ENCODE measurements at places on chromosomes 1 and 21.

- no peak for DNase-seq
Measured at GRCh38 chr1:203631946-203632345, 5.3 kb downstream of the ATP2B4 start.

DNA sequence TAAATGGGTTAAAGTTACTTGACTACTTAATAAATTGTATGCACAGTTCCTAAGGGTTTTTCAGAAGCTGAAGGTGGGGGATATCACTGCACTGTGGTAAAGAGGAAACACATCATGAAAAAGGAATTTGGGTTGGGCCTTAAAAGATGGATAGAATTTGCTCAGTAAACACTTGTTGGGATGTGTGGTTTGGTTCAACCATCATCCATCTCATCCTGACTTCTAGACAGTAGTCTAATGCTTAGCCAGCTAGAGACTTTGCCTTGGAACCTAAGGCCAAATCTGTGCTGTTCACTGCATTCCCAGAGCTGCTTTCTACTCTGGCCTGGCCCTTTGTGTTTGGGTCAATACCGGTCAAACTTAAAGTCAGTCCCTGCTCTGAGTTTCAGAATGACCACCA lies 30.6 kb downstream of the LY9 start:
- DNase-seq, result no peak

GRCh38 chr1:198548890-198549289 lies 8.4 kb upstream of the ATP6V1G3 start:
- no peak for DNase-seq

DNA sequence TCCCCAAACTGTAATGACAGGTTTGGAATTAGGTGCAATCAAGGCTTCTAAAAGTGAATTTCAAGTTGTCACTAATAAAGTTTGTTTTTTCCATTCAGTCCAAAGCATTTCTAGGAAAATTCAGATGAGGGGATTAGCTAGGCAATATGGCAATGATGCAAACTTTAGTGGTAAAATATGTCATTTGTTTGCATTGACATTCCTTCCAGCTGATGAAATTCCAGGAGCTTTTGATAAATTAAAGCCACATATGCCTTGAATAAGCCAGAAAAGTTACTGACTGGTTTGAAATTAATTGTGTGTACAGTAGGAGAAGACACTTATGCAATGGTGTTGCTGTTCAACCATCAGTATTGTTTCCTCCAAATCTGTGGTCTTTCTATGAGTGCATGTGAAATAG lies 57.8 kb downstream of the MROH9 start:
- DNase-seq, result no peak
